ENCODE measurements at places on chromosomes 5 and 9.

DNA sequence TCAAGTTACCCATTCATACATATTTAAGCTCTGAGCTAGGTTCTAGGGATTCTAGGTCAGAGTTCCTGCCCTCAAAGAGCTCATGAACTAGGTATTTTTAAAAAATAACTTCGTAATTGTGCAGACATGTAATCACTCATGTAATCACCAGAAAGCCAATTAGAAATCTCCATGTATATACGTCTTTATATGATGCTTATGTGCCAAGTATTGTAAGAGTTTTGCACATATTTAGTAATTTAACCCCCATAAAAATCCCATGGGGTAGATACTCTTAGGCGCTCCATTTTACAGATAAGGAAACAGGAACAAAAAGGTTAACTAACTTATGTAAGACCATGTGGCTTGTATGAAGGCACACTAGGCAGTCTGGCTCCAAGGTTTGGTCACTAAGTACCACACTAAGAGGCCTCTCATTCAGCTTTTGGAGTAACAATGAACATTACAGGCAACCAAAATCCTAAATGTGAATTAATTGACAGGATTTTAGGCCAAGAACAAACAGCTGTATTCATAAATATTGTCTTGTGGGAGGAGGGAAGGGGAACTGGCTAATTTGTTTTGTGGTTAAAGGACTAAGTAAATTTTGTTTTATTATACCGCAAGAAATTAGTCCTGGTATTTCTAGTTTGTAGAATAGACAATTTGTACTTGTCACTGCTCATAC lies 1.7 kb upstream of the OTULINL start:
- DNase-seq = peak; percentile 40

DNA sequence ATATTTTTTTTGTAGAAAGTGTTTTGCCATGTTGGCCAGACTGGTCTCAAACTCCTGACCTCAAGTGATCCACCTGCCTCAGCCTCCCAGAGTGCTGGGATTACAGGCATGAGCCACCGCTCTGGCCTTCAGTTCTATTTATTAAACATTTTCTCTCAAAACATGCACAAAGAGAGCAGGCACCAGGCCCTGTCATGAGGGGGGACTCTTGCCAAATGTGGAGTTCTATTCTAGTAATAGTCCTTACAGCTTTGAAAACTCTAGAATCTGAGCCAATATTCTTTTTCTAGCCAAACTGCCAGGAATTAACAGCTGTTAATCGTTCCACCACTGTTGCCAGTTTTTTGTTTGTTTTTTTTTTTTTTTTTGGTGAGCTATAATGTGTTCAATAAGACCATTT lies 124.6 kb downstream of the TARS1 start:
- DNase-seq = no peak

DNA sequence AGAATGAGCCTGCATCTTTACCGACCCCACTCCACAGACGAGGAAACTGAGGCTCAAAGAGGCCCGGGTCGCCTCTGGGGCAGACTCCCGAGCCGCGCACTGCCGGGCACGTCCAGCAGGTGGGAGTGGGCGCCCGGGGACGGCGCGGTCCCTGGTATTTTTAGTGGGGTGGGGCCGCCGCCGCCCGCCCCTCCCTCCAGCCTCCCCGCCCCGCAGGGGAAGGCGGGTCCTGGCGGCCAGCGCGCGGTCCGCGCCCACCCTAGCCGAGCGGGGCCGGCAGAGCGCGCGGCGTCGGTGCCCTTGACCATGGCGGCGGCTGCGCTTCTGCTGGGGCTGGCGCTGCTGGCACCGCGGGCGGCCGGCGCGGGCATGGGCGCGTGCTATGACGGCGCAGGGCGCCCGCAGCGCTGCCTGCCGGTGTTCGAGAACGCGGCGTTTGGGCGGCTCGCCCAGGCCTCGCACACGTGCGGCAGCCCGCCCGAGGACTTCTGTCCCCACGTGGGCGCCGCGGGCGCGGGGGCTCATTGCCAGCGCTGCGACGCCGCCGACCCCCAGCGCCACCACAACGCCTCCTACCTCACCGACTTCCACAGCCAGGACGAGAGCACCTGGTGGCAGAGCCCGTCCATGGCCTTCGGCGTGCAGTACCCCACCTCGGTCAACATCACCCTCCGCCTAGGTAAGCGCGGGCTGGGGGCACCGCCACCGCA lies at the start of gene LAMC3:
Gene LAMC3, plus strand, starts transcription at position 266 of the 710 bp plus-strand sequence. Its CDS starts 41 bp downstream, at position 307.
- DNase-seq = peak; percentile 82

DNA sequence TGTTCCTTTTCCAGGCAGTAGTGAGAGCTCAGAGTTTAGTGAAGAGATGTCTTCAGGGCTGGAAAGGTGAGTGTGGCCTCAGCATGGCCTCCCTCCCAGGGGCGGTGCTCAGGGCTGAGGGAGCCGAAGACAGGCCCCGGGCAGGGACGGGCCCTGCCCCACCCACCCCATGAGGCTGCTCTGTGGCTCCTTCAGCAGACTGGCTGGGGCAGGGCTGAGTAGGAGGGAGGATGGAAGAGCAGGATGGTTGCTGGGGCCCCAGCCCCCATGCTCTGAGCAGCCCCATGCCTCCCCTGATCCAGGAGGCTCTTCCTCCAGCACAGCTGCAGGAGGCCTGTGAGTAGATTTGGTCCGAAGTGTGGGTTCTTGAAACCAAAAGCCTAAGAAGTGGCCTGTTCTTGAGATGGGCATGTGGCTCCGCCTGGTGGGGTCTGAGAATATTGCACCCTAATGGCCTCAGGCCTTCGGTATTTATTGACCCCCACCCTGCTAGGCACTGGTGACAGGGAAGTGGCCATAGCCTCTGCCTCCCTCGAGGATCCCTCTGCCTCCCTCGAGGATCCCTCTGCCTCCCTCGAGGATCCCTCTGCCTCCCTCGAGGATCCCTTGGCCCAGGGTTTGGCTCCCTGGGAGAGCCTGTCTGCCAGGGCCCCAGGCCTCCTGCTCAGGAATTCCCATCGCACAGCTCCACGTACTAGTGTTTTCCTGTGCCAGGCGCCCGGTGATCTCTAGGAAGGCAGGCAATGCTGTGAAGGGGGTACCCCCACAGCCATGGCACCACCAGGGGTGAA lies 65.4 kb upstream of the GARNL3 start:
- DNase-seq = peak; percentile 84

- no peak for DNase-seq
Measured at GRCh38 chr5:56759521-56760216, 55.7 kb upstream of the MAP3K1 start.

GRCh38 chr5:133751421-133751820 lies 139.1 kb upstream of the FSTL4 start:
- DNase-seq = peak; percentile 61
